Immature natural killer cell (primary cell): ENCODE measurements at places on chromosomes 4 and X. TPM values are rescaled to one million over a fixed set of nuclear protein-coding genes. Genes with fewer than 3 reads are reported as not detected.

Gene PNPLA4
- 18.1 TPM for polyA plus RNA-seq

Gene TMEM131L
- polyA plus RNA-seq = 20.6 TPM

Gene BST1
- 0.78 TPM for polyA plus RNA-seq

Gene CT45A3
- polyA plus RNA-seq = not detected

Gene STARD8
- polyA plus RNA-seq = 0.22 TPM

Gene ADH1A
- polyA plus RNA-seq = not detected

Gene ATP2B3
- not detected for polyA plus RNA-seq

Gene PNMA6A
- not detected for polyA plus RNA-seq

Gene DDX53
- polyA plus RNA-seq = not detected

Gene GPRASP2
- 0.84 TPM for polyA plus RNA-seq

Gene LGI2
- not detected for polyA plus RNA-seq

Gene CXCL11
- polyA plus RNA-seq = not detected

Gene TFE3
- polyA plus RNA-seq = 9.0 TPM

Gene ASMT
- polyA plus RNA-seq = not detected

Gene EDA
- not detected for polyA plus RNA-seq

Gene OPHN1
- 0.49 TPM for polyA plus RNA-seq

Gene GABRA4
- not detected for polyA plus RNA-seq

Gene GUCY1A1
- polyA plus RNA-seq = 6.1 TPM

Gene DKK2
- polyA plus RNA-seq = not detected

Gene DMRTC1
- not detected for polyA plus RNA-seq

Gene IBSP
- polyA plus RNA-seq = not detected

Gene REELD1
- not detected for polyA plus RNA-seq

Gene FSTL5
- polyA plus RNA-seq = not detected

Gene IKBKG
- 69.4 TPM for polyA plus RNA-seq

Gene INTU
- 0.21 TPM for polyA plus RNA-seq

Gene BRS3
- polyA plus RNA-seq = not detected

Gene PHF8
- 5.8 TPM for polyA plus RNA-seq

Gene RAB28
- 20.7 TPM for polyA plus RNA-seq

Gene NPY2R
- not detected for polyA plus RNA-seq

Gene SYP
- not detected for polyA plus RNA-seq

Gene ATG4A
- 27.9 TPM for polyA plus RNA-seq

Gene NAA15
- polyA plus RNA-seq = 19.6 TPM

Gene F8A2
- polyA plus RNA-seq = not detected

Gene MGARP
- polyA plus RNA-seq = not detected
